Fibroblast of lung (primary cell): ENCODE measurements at places on chromosomes 16 and 17. TPM values are rescaled to one million over a fixed set of nuclear protein-coding genes. Genes with fewer than 3 reads are reported as not detected.

The CD300A gene
- total RNA-seq: not detected in 2 replicates

The PPP1R27 gene
- total RNA-seq: under 0.01 TPM in 1 of 2 replicates, not detected in the other

The ZPBP2 gene
- not detected in 2 replicates for total RNA-seq

The DHRS7C gene
- not detected in 2 replicates for total RNA-seq

The CPHXL2 gene
- total RNA-seq: not detected in 2 replicates

DNA sequence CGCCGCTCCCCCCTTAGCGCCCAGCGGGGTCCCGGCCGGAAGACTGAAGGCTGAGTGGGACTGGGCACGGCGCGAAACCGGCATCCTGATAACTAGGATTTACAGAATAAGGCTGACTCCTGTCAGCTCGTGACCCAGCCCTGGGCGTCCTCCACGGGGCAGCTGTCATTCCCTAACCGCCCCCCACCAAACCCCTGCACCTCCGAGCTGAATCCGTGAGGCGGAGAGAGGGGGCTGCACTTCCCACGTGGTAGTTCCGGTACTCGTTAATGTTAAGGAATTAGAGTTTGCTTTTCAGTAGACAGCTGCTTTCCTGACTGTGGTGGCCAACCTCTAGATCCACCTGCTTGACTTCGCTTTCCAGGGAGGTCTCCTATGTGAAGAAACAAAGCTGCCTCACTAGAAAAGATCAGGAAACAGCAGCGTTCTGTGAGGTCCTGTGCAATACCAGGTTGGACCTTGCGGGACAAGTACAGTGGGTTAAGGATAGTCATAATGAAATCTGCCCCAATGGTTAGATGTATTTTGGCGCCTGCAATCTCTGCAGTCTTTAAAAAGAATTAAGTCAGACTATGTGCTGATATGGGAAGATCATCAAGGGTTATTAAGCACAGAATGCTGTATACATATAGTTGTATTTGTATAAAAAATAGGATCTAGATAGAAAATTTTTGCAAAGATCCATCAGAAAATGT lies 1.1 kb upstream of the WBP2 start:
- no peak for DNase-seq

DNA sequence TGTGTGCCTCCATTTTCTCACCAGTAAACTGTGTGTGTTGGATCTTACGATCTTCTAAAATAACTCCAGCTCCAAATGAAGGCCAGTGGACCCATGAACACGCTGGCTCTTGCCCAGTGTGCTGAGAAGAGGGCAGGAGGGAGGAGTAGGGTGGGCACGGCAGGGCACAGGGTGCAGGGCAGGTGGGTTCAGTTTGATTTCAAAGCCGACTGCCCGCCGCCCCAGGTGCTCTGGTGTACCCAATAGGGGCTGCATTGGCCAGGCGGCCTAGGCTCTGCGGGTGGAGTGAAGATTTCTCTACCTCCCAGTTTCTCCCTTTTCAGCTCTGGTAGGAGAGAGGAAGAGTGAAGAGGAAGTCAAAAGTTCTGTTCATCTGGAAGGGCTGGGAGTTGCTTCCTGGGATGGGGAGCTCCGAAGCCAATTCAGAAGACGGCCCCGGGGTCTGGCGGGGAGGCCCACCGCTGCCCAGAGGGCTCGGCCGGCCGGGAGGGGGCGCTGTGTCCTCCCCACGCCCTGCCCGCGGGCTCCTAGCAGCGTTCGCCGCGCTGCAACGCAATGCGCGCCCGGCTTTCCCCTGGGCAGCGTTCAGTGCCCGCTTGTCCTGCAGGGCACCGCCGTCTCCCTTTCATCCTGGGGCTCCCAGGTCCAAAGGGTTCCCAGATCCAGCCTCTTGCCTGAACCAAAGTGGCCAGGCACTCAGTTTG lies 1.1 kb upstream of the CRHR1 start:
- DNase-seq: no peak

DNA sequence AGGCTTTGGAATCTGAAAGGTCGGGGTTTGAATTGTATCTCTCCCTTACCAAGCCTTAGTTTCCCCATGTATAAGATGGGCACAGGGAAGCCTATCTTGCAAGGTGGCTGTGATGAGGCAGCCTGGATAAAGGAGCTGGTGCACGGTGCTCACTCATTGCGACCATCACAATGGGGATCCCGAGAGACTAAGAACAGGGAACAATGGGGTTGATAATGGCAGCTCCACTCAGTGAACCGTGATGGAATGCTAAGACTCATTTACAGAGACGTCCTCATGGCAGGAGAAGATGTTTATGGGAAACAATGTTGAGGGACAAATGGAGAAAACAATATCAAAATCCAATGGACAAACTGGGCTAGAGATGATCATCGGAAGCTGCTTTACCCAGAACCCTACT lies 81.8 kb downstream of the SPACA3 start:
- DNase-seq: no peak

- no peak for DNase-seq
Measured at GRCh38 chr17:76248013-76248782, 7.9 kb upstream of the RNF157 start.

- DNase-seq: no peak
Measured at GRCh38 chr17:28963055-28963611, 11.8 kb upstream of the PHF12 start.

DNA sequence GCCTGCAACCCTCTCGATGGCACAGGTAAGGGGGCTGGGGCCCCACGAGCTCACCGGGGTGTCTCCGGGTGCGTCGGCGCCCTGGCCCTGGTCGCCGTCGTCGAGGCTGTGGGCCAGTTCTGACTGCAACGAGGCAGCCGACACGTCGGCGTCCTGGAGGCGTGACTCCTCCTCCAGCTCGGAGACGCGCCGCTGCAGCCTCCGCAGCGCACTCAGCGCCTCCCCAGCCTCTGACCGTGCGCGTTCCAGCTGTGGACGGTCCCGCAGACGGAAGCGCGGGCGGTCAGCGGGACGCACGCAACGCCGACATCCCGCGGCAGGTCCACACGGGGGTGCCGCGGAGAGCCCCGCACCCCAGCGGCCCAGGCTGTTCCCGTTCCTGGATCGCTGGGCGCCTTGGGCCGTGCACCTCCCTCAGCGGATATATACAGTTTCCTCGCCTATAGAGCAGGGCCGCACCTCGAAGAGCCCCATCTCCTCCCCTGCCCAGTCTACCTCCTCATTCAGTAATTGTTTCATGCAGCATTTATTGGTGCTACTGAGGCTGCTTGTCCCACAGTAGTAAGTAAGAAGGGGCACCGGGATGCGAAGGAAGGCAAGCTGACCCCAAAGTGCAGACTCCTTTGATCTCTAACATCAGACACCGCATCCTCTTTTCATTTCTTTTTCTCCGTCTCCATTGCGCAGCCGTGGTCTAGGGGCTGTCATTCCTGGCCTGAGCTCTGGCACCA lies 5.8 kb downstream of the THOC6 start:
- no peak for DNase-seq

GRCh38 chr17:42456223-42457106 lies 2.2 kb upstream of the ATP6V0A1 start:
- DNase-seq: peak; percentile 91
